Effector memory CD4-positive, alpha-beta T cell (primary cell): ENCODE measurements at places on chromosomes 2 and 18.

GRCh38 chr2:25374827-25375226 lies 33.1 kb upstream of the DNMT3A start:
- DNase-seq = no peak

- DNase-seq = no peak
Measured at GRCh38 chr2:240300261-240300821, 135.1 kb upstream of the GPC1 start.

- DNase-seq = no peak
Measured at GRCh38 chr18:45834306-45834705, 8.8 kb downstream of the SIGLEC15 start.

DNA sequence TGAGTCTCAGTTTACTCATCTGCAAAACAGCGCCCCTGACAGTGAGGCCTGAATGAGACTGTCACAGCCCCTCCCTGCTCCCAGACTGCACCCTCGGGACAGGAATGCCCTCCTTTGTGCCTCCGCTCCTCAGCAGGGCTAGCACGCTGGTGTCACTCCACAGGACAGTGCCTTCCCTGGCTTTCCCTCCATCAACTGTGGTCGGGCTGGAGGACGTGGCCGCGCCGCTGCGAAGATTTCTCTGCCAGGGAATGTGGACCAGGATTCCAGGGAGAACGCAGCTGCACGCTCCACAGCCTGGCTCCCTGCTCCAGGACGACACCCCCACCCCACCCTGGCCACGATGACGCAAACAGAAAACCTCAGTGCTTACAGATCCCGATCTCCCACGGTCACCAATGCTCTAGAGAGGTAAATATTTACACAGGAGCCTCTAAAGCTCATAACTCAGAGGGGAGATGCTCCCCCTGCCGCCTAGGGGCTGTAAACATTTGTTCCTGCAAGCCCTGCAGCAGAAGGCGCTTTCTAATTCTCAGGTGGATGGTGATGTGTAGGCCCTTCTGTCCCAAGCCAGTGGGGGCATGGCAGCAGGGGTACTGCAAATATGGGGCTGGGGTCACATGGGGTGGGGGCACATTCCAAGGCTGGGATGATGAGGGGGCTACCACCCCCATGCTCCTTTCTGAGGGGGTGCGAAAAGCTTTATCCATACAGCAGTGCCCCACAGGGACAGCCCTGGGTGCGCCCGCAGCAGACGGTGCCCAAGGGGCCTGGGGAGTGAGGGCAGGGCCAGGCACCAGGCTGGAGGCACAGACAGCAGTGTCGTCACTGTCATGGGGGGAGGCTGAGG lies 12.4 kb downstream of the HS6ST1 start:
- no peak for DNase-seq

- no peak for DNase-seq
Measured at GRCh38 chr2:20423847-20424246, 23.0 kb upstream of the RHOB start.

DNA sequence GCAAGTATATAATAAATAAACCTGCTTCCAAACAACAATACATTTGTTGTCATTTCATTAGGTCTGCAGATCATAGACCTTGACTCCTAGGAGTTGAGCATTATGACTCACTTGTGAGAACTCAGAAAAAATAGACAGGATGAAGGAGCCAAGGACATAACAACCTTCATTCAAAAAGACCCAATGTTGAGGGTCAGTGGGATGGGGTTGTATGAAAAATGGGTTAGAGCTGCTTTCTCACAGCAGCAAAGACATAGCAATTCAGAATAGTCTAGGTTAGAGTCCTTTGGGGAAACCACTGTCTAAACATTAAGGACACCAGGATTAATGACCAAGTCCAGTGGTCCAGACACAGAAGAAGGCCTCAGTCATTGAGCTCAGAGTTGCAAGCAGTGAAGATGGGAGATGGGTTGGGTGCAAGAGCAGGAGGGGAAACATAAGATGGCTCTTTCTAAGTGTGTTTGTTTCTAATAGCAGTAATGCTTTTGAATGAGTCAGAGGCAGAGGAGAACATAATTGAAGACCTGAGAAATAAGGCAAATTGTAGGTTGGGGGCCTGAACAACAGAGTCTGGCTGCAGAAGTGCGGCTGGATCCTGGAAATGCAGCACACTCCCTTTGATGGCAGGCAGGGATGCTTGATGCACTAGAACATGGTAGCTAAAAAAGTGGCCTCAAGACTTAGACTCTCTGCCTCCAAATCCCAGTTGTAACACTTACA lies 3.7 kb upstream of the SERPINB10 start:
- no peak for DNase-seq

GRCh38 chr2:12844511-12844910 lies 127.8 kb downstream of the TRIB2 start:
- DNase-seq = no peak

DNA sequence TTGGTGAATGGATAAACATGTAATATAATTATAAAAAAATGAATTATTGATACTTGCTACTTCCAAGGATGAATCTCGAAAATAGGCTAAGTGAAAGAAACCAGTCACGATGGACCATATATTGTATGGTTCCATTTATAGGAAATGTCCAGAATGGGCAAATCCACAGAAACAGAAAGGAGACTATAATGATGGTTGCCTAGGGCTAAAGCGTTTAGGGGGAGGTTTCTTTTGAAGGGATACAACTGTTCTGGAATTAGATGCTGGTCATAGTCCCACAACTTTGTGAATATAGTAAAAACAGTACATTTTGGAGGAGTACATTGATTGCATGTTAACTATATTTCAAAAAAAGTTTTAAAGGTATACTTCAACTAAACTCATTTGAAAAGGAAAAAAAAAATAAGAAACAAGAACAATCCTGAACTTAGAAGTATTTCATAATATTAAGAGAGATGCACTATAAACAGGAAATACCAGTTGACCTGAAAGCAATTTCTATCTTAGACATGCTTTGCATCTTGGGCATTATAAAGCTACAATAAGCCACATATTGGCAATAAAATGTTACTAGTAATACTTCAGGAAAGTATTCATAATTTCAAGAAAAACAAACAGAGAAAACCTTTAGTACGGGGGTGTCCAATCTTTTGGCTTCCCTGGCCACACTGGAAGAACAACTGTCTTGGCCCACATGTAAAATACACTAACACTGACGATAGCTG lies 130.0 kb downstream of the C2orf74 start:
- DNase-seq = no peak

DNA sequence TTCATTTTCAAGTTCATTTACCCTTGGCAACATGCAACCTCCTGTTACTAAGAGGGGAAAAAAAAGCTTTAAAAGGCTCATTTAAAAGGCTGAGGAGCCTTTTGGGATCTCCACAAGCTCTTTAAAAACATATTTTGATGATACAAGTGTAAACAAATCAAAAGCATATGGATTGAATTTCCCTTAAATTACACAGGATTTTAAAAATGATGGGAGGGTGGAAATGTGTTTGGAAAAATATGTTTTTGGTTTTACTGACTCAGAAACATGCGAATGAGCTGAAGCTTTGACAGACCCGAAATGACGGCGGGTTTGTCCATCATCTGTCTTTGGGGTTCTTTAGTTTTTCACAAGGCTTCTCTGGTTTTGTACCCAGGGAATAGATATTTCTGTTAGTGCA lies 180.6 kb upstream of the CCDC68 start:
- no peak for DNase-seq

DNA sequence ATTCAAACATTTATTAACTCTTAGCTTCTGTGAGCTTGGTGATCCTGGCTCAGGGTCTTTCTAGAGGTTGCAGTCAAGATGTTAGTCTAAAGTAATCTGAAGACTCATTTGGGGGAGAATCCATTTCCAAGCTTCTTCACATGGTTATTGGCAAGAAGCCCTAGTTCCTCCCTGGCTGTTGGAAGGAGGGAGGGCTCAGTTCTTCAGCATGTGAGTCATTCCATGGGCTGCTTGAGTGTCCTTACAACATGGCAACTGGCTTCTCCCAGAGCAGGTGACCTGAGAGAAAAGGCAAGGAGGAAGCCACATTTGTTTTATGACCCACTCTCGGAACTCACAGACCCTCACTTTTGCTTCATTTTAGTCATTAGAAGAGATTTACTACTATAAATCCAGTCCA lies 10.6 kb upstream of the C2orf74 start:
- no peak for DNase-seq

DNA sequence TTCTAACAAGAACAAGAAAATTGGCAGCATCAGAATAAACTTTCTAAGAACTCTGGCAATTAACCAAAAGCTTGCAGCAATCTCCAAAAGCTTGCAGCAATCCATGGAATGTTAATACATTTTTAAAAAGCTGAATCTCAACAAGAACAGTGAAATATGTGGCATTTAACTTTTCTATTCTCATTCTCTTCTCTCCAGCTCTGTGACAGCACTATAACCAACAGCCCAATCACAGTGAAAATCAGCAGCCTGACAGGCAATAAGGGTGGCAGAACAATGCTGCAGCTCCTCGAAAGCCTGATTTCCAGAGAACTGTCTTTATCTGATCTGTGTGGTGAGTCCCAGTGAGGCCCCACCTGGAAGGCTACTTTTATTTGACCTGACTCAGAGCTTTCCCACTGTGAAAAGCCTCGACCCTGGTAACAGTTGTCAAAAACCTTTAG lies 60.0 kb downstream of the TMEM131 start:
- no peak for DNase-seq

- no peak for DNase-seq
Measured at GRCh38 chr2:134718817-134719814, at the start of gene TMEM163. Gene TMEM163, minus strand, starts transcription at chr2:134719000.

- no peak for DNase-seq
Measured at GRCh38 chr2:119608553-119608952, 64.3 kb downstream of the CFAP221 start.

DNA sequence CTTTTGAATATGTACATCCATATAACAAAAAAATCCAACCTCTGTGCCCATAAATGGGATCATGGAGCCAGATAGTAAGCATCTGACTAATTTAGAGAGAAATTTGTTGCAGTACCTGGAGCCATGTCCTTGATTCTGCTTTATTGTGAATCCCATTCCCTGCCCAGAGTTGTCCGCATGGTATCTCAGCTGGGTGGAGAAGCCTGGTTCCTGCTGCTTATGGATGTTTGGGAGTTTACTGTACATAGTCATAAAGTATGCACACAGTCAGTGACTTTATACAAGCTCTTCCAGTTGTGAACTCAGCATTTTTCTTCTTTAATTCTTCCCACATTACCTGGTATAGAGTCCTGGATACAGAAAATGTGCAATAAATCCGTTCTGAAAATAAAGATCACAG lies 346.0 kb downstream of the FIGN start:
- no peak for DNase-seq

- no peak for DNase-seq
Measured at GRCh38 chr2:42327125-42327524, 33.9 kb downstream of the COX7A2L start.

DNA sequence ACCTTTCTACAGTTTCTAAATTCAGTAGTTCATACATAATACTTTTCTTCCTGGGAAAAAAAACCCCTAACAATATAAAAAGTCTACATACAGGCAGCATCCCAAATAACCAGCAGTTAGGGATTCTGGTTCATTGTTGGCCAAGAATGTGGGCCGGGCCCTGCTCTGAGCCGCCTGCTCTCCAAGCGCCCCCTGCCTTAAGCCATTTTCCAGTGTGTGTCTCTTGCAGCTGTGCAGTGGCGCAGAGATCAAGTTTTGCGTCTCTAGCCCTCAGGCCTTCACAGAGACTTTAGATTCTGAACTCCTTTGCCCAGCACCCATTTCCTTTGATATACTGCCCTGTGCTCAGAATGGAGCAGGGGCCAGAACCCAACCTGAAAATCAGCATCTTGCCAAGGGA lies 32.9 kb downstream of the RMC1 start:
- no peak for DNase-seq

DNA sequence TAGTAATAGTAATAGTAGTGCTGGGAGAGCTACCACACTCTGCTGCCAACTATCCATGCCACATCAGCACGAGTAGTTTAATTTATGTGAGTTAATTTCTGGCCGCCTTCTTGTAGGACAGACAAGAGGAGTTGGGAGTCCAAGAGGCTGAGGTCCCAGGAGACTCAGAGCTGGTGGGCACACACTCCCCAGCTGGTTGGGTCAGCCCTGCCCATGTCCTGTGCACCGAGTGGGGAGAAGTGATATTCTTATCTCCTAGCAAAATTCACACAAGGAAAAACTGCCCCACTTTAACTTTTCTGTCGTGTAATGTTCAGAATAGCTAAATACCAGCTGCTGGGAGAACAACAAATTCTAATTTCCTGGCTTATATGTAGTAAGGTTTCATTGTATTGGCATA lies 15.2 kb upstream of the MAP4K4 start:
- DNase-seq = no peak

- DNase-seq = no peak
Measured at GRCh38 chr2:168717790-168718502, 84.5 kb upstream of the NOSTRIN start.

- DNase-seq = no peak
Measured at GRCh38 chr2:47525167-47525566, 122.2 kb downstream of the MSH2 start.

DNA sequence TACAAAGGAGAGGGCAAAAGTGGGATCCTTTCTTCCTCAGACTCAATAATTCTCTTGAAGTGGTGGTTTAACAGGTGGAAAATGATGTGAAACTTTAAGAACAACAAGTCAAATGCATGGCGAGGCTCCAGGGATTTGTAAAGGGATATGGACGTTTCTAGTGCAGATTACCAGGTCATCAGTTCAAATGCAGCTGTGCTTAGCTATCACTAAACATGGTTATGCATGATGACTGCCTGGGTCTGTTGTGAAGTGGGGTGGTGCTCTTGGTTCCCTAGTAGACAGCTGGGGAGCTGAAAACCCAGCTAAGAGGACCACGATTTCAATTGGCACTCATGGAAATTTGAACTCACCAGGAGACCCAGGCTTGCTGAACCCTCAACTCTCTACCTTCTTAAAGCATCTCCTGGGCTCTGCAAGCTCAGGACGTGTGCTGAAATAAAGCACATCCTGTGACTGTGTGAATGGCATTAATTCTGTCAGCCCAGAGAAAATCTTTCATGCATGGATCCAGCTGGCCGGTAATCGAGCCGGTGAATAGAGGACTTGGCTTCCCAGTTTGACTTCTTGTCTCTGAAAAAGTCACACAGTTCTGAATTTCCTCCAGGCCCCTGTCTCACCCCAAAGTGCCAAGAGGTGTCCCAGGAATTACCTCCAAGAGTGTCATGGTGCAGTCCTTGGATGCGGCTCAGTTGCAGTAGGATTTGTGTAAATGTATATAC lies 146.1 kb downstream of the MTX2 start:
- no peak for DNase-seq

- DNase-seq = no peak
Measured at GRCh38 chr2:71833855-71834560, 313.7 kb downstream of the CYP26B1 start.

DNA sequence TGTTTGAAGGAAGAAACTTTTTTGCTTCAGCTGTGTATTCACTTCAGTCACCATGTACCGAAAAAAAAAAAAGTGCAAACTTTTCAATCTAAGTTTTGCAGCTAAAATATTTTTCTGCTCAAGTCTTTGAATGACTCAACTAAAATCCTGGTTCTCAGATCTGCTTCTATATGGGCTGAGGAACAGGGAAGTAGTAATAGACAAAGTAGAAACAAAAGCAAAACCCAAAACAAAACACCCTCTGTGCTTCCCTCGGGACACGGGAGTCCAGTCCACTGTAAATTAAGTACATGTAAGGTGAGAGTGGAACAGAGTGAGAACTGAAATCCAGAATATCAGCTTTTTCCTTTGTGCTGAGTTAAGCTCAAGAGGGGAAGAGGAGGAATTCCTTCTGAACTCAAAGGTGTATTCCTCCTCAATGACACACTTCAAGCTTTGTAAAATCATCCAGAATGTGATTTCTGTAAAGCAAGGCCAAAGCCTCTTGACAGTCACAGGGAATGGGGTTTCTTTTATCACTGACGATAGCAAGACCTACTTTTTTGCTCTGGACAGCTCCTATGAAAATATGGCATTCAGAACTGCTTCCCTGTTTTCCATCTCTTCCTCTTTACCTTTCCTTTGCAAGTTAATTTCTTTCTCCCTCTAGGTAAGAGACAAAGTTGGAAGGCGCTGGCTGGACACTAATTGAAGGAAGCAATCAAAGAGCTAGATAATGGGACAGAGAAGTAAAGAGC lies 433.5 kb upstream of the MMADHC start:
- DNase-seq = no peak
